ENCODE measurements at places on chromosomes 5 and 9.
A peak's percentile ranks its signal among the peaks of the same experiment; 100 is the strongest.

GRCh38 chr9:87389936-87390335, 107.7 kb upstream of the DAPK1 start:
- DNase-seq: no peak

DNA sequence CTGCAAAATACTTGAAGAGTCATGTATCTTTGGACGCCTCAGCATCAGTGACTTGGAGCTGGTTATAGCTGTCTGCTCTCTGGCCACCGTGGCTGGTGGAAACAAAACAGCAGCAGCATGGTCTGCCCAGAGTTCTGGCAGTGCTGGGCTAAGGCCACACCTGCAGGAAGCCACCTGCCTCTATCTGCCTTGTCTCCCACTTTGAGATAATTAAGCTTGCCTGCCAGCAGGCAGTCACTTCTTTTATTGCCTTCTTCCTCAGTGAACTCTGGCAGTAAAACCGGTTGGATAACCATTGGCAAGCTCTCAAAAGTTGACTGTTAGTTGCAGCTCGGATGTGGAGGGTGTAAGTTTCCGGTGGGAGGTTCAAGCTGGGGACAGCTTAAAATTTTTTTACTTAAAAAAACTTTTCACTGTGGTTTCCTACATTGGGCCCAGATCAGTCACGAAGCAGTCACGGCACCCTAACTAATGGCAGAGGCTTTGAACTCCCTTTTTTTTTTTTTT, 4.9 kb downstream of the SMIM3 start:
- DNase-seq: peak; percentile 80

DNA sequence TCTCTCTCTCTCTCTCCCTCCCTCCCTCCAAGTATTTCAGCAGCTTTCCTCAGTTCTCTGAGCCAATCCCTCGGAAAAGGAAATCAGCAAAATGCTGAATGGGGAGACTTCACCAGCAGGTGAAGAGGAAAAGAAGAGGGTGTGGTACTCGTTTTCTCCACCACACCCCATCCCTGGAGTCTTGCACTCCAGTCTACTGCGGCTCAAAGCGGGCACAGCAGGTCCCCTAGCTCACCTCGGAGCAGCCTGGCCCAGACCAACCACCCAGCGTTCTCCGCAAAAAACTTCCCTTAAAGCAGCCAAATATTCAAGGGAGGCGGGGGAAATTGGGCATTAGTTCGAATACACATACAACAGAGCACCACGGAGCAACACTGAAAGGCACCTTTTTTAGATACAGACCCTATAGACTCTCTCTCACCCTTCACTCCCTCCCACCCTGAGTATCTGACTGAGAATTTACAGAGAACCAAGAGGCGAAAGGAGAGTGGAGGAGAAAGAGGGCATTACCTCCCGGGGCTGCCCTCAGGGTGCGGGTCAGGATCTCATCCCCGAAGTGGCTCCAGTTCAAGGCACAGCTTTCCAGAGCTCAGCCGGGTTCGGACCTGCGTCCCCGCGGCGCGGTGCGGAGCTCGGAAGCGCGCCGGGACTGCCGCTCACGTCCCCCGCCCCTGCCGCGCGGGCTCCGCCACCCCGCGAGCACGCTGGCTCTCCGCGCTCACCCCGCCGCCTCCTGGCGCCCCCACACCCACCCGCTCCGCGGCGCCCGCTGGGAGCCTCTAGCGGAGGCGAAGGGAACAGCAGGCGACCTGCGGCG, 1638.5 kb upstream of the C9orf72 start:
- peak; percentile 61 for DNase-seq

DNA sequence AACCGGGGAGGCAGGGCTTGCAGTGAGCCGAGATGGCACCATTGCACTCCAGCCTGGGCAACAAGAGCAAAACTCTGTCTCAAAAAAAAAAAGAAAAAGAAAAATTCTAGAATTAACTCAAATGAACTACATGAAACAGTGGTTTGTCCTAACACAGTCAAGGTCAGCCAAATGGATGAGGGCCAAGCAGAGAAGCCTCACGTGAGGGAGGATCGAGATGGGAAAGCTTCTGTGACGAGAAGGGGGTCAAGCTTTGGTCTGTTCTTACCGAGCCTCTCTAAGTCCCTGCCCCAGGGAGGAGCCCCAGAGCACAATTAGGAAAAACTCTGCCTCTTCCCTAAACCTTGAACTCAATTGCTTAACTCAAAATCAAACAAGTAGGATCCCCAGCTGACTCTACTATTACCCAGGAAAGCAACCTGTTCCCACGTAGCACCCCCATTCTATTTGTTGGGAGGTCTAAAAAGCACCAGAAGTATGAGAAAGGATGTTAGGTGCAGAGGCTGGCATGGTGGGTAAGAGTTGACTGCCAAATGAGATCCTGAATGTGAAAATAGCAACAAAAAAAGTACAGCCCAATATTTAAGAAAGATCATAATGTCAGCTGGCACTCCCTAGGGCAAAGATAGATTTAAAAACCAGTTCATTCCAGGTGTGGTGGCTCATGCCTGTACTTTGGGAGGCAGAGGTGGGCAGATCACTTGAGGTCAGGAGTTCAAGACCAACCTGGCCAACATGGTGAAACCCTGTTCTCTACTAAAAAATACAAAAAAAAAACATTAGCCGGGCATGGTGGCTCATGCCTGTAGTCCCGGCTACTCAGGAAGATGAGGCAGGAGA, 7.2 kb downstream of the ALDH7A1 start:
- DNase-seq: no peak

GRCh38 chr5:169944922-169945680, 35.2 kb downstream of the INSYN2B start:
- no peak for DNase-seq

GRCh38 chr9:108681851-108682590, 173.8 kb downstream of the ACTL7B start:
- no peak for DNase-seq

GRCh38 chr5:52139888-52140615, 647.7 kb upstream of the ITGA1 start:
- no peak for DNase-seq

- no peak for DNase-seq
Measured at GRCh38 chr9:31394015-31394473, 990.4 kb upstream of the ACO1 start.

DNA sequence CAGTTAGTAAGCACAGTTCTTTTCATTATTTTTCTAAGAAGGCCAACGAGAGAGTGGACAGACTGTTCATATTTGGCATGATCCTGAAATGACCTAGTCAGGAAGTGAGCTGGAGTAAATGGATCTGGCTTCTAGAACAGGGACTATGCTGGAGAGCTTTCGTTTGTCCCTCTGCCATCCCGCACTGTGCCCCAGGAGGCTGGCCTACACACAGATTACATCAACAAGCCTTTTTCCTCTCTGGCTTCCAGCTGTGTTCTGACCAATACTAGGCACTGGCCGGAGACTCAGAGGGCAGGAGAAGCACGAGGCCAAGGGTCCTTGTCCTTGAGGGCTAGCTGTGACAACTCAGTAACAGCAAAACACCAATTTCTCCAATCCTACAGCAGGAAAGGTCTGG, 127.8 kb downstream of the MED27 start:
- no peak for DNase-seq

- no peak for DNase-seq
Measured at GRCh38 chr9:81871695-81872094, 56.5 kb upstream of the SPATA31D4 start.

- no peak for DNase-seq
Measured at GRCh38 chr5:119200795-119201194, 129.9 kb downstream of the DMXL1 start.

GRCh38 chr9:76913467-76913866, 7.6 kb upstream of the PRUNE2 start:
- no peak for DNase-seq

GRCh38 chr5:64505769-64506566, at the start of gene RGS7BP:
TSS of gene RGS7BP (plus strand) at chr5:64506015. CDS start at chr5:64506625, 610 bp downstream.
- DNase-seq: no peak

DNA sequence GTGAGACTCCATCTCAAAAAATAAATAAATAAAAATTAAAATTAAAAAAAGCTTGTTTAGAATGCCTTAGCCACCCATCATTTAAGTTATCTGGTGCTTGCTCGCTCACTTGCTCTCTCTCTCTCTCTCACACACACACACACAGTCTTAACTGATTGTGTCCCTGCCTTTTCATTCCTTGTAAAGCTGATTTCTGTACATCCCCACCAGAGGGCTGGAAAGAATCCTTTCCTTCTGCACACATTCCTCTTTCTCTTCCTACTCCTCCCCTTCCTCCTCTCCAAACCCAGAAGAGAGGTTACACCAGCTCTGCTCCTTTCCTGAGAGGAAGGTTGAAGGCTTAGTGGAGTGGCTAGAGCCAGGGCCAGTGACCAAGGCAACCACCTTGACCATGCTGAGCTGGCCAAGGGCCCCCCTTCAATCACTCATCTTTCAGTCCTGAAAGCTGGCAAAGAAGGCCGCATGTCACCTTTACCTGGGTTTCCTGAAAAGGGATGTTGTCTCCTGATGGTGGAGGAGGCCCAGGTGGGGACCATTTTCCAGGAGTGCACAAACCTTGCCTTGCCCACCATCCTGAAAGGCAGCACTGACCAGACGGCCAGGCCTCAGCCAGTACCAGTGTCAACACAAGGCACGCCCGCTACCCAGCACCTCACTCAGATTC, 25.6 kb downstream of the STK10 start:
- no peak for DNase-seq

GRCh38 chr5:77003246-77003645, 27.0 kb upstream of the AGGF1 start:
- no peak for DNase-seq

DNA sequence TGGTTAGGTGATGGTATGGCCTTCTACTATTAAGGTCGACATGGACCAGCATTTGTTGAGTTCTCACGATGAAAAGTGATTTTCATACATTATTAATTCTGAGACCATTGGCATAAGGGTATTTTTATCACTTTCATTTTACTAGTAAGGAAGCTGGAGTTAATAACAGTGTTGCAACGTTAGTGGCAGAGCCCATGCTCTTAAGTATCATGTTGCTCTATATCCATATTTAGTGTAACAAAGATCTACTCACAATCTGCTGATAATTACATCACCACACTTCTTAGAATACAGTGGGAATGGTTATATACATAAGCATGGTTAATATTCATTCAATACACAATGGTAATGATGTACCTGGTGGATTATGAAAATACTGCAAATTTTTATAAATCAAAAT, 81.9 kb downstream of the PRR16 start:
- no peak for DNase-seq

GRCh38 chr5:57184322-57184721, 10.5 kb downstream of the GPBP1 start:
- DNase-seq: no peak

GRCh38 chr9:71897577-71897976, 13.4 kb downstream of the ABHD17B start:
- DNase-seq: peak; percentile 68

GRCh38 chr5:174234388-174234787, 188.9 kb downstream of the NSG2 start:
- no peak for DNase-seq

- DNase-seq: no peak
Measured at GRCh38 chr9:133306242-133307204, 29.5 kb downstream of the SURF6 start.

DNA sequence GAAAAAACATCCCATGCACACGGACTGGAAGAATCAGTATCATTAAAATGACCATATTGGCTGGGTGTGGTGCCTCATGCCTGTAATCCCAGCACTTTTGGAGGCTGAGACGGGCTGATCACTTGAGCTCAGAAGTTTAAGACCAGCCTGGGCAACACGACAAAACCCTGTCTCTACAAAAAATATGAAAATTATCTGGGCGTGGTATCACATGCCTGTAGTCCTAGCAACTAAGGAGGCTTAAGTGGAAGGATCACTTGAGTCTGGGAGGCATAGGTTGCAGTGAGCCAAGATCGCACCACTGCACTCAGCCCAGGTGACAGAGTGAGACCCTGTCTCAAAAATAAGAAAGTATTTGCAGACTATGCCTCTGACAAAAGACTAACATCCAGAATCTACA, 68.4 kb downstream of the TTC39B start:
- DNase-seq: no peak

DNA sequence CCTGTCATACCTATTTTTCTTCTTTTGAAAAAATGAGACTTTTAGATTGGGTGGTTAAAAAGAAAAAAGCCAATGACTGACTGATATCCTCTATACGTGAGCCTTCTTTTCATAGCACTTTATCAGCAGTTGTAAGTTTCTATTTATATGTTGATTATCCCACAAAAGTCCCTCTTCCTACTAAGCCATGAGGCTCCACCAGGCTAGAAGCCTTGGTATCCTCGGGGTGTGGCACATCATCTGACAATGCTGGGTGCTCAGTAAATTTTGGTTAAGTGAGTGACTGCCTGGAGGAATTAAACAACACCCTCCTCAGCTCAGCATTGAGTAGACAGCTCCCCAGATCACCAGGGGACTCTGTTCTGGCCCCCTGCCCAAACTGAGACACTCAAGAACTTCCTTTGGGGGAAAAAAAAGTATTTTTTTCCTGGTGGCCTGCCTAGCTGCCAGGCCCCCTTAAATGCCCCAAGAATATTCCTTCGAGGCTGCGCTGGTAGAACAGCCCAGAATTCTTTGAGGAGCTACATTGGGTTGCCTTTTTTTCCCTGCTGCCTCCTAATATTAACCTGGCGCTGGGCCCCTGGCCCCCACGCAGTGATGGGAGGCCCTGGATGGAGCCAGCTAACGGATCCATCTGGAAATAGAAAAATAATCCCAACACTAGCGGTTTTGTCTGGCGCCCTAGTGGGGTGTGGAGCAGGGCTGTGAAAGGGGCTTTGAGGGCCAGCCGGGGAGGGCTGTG, 23.4 kb upstream of the COL27A1 start:
- no peak for DNase-seq

DNA sequence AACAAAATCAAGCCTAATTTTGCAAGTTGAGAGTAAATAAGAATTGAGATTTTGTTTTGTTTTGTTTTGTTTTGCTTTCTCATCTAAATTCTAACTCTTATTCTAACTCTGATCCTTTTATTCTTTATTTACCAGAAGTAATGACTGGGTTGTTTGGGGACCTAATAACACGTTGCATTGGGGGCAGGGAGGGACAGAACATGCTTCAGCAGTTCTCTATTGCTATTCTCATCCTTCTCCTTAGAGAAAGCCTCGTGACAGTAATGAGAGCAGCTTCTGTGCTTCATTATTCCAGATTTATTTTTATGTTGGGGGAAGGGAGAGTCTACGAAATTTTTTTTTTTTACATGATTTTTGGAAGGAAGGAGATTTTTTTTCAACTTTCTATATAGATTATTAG, 21.1 kb downstream of the CPEB4 start:
- no peak for DNase-seq

DNA sequence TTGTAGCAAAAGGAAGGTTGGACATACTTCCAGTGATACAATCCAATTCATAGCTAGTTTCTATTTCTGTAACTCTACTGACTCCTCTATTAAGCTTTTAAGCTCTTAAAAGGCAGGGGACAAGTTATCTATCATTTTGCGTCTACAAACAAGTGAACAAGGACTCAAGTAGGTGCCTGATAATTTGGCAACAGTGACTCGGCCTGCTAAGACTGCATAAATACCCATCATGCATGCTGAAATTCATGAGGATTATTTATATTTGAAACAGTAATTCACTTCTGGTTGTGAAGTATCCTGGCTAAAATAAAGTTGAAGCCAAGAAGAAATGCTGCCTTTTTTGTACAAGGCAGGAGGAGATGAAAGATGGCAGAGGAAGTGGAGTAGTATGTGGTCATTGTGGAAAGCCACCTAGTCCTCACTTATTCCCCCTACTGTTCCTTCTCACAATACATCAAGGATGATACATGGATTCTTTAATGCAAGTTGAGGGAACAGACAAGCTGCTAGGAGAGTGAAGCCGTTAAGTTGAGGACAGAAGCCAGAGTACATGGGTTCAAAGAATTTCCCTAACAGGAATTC, 74.0 kb downstream of the MRPS27 start:
- peak; percentile 31 for DNase-seq

GRCh38 chr5:59790776-59791475, 102.6 kb downstream of the PDE4D start:
- DNase-seq: no peak
